ENCODE measurements at places on chromosomes 11 and 22.

DNA sequence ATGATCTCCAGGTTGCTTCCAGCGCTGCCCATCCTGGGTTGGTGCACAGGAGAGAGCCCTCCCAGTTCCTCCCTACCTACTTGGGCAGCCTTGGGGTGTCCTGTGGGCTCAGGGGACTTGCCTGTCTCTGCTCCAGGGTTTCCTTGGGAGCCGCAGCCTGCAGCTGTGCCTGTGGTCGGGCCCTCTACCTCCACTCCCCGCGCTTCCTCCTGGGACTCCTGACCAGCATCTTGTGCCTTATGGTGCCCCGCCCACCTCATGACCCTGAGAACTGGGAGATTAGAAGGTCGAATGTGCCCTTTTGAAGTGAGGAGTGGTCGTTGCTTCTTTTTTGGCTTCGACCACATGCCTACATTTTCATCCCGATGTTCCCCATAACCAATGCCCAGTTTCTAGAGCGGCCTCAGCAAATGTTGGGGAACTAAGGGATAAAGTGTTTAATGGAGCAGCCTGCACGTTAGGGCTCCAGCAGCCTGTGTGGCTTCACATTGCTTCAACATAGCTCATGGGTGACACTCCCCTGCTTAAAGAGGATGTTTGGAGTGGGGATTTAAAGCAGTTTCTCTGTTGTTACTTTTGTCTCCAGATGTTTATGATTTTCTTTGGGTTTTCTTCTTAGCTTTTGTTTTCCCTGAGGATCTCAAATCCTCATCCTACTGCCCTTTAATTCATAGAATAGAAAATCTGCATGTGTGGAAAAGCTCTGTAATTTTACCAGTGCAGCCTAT lies 248.8 kb downstream of the TBC1D22A start:
- no peak for DNase-seq

GRCh38 chr11:9099617-9100016 lies 8.2 kb upstream of the SCUBE2 start:
- no peak for DNase-seq

GRCh38 chr11:40841231-40841630 lies 618.2 kb downstream of the LRRC4C start:
- DNase-seq = no peak

- no peak for DNase-seq
Observed at GRCh38 chr22:43802897-43803495, 9.1 kb downstream of the EFCAB6 start.

DNA sequence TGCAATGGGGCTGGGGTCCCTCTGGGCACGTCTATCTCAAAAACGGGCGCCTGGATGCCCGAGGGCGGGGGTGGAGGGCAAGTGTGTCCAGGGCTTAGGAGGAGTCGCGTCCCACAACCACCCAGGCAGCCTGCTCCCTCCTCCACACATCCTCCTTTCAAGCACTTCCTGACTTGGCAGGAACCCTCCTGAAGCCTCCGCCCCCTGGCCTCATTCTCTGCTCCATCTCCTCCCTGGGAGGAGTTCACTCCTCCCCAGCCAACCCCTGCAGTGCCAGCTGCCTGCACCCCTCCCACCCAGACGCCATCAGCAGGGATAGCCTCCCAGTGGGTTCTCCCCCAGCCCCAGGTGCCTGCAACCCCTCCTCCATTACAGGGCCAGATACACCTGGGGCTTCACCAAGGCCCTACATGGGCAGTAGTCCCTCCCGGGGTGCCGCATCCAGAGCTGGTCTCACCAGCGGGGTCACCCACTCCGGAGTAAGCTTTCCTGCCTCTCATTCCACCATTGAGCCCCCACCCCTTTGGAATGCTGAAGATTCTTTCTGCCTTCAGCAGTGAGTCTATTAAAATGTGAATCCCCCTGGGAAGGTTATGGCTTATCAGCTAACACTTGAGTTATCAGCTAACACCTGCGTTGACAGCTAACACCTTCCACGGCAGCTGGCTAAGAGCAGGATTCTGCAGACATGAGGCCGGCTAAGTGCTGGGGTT lies 24.4 kb downstream of the RTN4R start:
- DNase-seq = peak; percentile 49

DNA sequence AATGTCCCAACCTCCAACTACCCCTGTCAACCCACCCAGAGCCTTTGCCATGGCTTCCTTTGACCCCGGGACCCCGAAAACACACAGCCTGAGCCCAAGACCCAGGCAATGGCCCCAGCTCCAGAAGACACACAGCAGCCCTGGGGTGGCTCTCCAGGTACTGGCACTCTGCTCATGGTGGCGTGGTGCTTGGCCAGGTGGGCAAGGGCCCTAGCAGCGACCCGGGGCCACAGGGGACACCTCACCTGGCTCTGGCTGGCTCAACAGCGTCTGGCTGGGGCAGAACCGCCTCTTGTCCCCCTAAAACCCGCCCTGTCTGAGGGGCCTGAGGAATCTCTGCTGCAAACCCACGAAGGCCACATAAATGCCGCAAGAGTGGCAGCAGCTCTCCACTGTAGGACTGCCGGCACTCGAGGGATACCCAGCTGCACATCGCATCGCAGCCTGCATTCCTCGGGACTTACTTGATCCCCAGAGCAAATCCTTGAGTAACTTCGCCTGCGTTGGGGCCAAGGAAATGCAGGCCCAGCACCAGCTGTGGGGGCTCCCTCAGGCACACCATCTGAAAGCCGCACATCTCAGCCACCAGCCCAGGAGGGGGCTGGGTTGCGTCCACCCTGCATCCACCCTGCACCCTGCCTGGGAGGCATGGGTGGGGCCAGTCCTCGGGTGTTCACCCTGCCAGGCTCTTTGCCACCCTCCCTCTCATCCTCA lies 23.1 kb upstream of the GNB1L start:
- no peak for DNase-seq

GRCh38 chr22:24200619-24201212 lies 19.4 kb downstream of the SUSD2 start:
- DNase-seq = no peak

DNA sequence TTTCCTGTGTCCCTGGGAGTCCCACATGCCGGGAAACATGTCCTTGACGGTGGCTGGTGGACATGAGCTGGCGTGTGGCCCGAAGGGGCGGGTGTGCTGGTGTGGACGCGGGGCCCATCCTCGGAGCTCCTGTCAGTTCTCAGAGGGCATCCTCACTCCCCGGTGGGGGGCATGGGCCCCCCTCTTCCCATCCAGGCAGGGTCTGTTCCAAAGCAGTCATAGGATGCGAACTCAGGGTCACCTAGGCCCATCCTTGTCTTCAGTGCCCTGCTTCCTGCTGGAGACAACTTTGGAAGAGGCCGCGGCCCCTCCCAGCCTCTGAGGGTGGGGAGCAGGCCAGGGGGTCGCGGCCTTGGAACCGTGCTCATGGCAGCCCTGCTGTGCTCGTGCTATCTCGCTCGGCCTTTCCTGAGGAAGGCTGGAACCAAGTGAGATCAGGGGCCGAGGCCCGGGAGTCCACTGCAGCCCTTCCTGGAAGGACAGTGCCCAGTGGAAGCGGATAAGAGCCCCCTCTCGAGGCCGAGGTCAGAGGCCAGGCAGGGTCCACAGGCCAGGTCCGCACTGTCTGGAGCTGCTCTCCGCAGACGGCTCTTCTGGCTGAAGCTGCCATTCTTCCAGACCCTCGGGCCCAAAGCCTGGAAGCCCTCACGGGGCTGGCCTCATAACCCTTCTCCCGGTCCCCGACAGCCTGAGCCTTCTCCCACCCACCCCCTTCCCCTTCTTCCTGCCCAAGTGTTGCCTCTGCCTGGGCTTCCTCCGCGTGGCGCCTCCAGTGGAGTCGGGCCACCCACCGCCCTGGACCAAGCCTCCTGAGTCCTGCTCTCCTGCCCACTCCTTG lies 8.7 kb downstream of the GRK2 start:
- peak; percentile 15 for DNase-seq

- DNase-seq = no peak
Observed at GRCh38 chr11:59706518-59707285, 6.9 kb downstream of the OR10V1 start.

- no peak for DNase-seq
Observed at GRCh38 chr22:24366701-24367100, 60.7 kb upstream of the ADORA2A start.

DNA sequence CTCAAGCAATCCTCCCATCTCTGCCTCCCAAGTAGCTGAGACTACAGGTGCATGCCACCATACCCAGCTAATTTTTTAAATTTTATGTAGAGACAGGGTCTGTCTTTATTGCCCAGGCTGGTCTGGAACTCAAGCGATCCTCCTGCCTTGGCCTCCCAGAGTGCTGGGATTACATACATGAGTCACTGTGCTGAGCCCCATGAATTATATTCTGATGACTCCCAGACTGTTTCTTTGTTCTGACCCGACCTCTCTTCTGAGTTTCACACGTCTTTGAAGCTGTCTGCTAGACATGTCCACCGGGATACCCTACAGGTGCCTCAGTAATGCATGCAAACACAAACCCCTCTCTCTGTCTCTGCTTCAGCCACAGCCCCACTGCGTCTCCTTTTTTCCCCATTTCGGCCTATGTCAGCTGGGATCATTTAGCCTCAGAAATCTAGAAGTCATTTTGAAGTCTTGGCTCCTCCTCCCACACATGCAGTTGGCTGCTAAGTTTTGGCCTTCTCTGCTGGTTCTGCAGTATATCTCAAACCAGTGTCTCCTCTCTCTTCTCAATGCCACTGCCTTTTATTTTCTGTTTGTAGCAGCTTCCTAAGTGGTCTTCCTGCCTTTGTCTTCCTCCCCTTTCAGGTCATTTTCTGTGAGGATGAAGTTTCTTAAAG lies 4.8 kb downstream of the VPS26B start:
- DNase-seq = no peak

- no peak for DNase-seq
Observed at GRCh38 chr11:5266609-5267008, 3.1 kb downstream of the HBE1 start.

- DNase-seq = no peak
Observed at GRCh38 chr11:31957674-31958073, 133.2 kb upstream of the RCN1 start.

- no peak for DNase-seq
Observed at GRCh38 chr11:15497366-15497765, 382.6 kb downstream of the INSC start.

DNA sequence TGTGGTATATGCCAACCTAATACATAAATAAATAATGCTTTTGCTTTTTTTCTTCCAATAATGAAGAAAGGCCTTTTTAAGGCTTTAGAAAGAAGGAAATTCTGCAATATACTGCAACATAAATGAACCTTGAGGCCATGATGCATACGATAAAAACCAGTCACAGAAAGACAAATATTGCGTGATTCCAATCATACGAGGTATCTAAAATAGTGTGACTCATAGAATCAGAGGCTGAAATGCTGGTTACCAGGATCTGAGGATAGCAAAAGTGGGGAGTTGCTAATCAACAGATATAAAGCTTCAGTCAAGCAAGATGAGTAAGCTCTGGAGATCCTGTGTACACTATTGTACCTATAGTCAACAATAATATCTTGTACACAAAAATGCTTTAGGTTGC lies 24.2 kb downstream of the MS4A6A start:
- no peak for DNase-seq

- no peak for DNase-seq
Observed at GRCh38 chr22:36726007-36726380, 22.4 kb upstream of the CACNG2 start.

DNA sequence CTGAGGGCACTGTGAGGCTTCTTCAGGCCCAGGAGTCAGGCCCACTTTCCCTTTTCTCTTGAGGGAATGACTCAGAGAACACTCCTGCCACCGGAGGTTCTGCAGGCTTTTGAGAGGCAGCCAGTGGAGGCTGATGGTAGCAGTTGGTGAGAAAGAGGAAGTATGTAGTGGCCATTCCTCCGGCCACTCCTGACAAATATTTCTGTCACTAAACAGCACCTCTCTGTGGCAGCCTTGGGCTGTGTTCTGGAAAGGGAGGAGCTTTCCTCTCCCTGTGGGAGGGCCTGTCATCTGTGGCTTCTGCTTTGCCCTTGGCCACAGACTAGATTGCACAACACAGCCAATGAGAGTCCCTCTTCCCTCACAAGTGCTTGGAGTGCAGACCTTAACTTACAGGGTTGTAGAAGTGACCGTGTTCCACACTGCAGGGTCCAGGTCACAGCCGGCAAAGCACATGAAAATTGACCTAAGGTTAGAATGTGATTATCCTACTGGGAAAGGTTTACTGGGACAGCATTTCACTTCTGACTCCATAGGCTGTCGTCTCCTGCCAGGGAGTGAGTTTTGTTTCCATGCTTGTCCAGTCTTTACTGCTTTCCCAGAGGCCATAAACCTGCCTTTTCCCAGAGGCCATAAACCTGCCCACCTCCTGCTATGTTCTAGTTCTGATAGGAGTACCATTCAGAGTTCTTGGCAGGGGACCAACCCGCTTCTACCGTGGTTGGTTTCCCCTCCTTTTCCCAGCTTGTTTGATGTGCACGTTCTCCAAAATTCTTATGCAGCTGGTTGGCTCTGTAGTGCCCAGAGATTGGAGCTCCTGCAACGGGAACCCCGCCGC lies 33.3 kb downstream of the MARK2 start:
- DNase-seq = peak; percentile 67

DNA sequence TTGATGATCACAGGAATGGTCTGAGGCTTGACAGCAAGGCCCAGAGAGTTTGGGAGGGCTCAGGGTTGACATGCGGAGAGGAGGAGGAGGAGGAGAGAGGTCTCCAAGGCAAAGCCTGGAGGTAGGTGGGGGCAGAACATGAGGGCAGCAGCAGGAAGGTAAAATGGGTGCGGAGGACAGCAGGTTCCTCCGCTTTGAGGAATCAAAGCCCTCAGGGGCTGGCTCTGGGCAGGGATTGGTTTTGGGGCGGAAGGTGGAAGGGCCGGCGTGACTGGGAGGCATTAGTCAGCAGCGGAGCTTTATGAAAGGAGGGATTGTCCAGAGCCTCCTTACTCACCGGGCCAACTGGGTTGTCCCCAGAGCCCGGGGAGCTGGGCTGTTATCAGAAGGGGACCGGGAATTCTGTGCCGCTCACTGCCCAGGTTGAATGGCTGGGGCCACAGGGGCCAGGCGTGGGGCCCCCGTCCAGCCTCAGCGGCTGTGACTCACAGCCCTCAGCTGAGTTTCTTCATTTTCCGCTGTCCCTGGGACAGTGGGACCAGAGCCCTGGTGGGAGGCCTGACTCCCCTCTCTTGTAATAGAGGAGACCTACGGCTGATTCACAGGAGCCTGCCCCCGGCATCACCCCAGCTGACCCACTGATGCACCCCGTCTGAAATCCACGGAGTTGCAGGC lies 36.2 kb downstream of the LIF start:
- DNase-seq = no peak

GRCh38 chr11:16806791-16807190 lies 68.3 kb downstream of the C11orf58 start:
- no peak for DNase-seq

Measured in nephron progenitor cell (in vitro differentiated cells).